ENCODE measurements at places on chromosomes 3 and 15. TPM values are rescaled to one million over a fixed set of nuclear protein-coding genes. Genes with fewer than 3 reads are reported as not detected.

LPP gene
- total RNA-seq: 51.4 TPM

PIERCE2 gene
- total RNA-seq: not detected

PAK6 gene
- 0.65 TPM for total RNA-seq

ARGFX gene
- not detected for total RNA-seq

SENP5 gene
- total RNA-seq: 37.9 TPM

FEM1B gene
- 46.9 TPM for total RNA-seq

GHSR gene
- not detected for total RNA-seq

MED12L gene
- total RNA-seq: 1.6 TPM

TICRR gene
- total RNA-seq: 18.5 TPM

RAB6B gene
- 4.5 TPM for total RNA-seq

GRCh38 chr3:139935016-139935865, at the start of gene CLSTN2:
Gene CLSTN2 (plus strand): TSS chr3:139935185.
- peak; percentile 18 for DNase-seq
- peaks cover 35% of the 10 kb centered on the region for H3K27me3 ChIP-seq

DNA sequence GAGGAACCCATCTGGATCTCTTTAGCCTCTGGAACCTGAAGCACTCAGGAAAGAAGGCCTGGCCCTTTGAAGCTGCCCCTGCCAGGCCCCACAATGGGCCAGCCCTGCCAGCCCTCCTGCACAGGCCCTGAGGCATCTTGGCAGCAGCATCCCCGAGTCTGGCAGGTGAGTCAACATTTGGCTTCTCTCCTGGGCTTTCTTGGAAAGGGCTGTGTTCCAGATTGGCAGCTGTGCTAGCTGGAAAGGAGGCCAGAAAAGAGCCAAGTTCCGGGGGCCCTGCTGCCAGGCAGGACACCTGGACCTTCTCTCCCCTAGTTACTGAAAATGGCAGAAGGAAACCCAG, 187.2 kb downstream of the SHQ1 start:
- no peak overlapping the region for H3K4me3 ChIP-seq
- no peak for DNase-seq
- peaks cover 5% of the 10 kb centered on the region for H3K4me1 ChIP-seq
- H3K27me3 ChIP-seq: no peaks in the 10 kb centered on the region
- H3K36me3 ChIP-seq: no peaks in the 10 kb centered on the region

DNA sequence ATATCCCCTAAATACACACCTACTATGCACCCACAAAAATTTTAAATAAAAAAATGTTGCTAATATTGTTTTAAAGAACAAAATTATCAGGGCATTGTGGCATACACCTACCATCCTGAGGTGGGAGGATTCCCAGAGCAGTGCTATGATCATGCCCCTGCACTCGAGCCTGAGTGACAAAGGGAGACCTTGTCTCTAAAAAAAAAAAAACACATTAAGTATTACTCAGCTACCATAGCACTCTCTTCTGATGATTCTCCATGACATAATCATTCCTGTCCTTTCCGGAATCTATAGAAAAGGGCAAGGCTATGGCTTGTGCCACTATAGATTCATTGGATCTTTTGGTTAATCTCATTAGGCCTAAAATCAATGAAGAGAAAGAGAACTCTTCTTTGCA, 77.4 kb downstream of the ACAP2 start:
- no peak overlapping the region for H3K27ac ChIP-seq
- no peaks in the 10 kb centered on the region for H3K27me3 ChIP-seq
- H3K4me1 ChIP-seq: no peaks in the 10 kb centered on the region
- H3K36me3 ChIP-seq: peaks cover 48% of the 10 kb centered on the region
- DNase-seq: no peak

- H3K27me3 ChIP-seq: no peaks in the 10 kb centered on the region
- H3K36me3 ChIP-seq: peaks cover 28% of the 10 kb centered on the region
- DNase-seq: no peak
- H3K4me3 ChIP-seq: no peak overlapping the region
- H3K27ac ChIP-seq: no peak overlapping the region
Observed at GRCh38 chr3:100297784-100298183, 36.8 kb upstream of the NIT2 start.

GRCh38 chr3:27824312-27825200, 102.4 kb upstream of the EOMES start:
- H3K36me3 ChIP-seq: no peaks in the 10 kb centered on the region
- H3K27ac ChIP-seq: no peak overlapping the region
- DNase-seq: no peak
- H3K4me3 ChIP-seq: no peak overlapping the region

GRCh38 chr3:184719709-184720108, 7.8 kb upstream of the MAGEF1 start:
- H3K4me1 ChIP-seq: no peaks in the 10 kb centered on the region
- H3K27ac ChIP-seq: no peak overlapping the region
- peaks cover 9% of the 10 kb centered on the region for H3K27me3 ChIP-seq

- peaks cover 3% of the 10 kb centered on the region for H3K4me1 ChIP-seq
- peaks cover 4% of the 10 kb centered on the region for H3K27me3 ChIP-seq
- H3K4me3 ChIP-seq: no peak overlapping the region
- no peaks in the 10 kb centered on the region for H3K36me3 ChIP-seq
Observed at GRCh38 chr3:42836150-42837123, 27.2 kb downstream of the ACKR2 start.

DNA sequence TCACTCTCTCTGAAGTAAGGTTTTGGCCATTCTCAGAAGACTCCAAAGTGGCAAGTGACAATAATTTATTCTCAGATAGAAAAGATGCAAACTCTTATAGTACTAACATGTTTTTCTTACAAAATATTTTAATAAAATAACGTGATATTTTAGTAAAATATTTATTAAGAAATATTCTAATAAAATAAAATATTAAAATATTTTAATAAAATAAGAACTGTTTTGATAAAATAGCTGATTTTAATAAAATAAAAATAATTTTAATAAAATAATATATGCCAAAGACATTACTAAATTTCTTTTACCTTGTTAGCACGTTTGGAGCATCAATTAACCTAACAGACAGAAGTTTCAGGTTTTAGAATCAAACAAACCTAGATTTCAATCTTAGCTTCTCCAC, 424.0 kb upstream of the NECTIN3 start:
- H3K4me1 ChIP-seq: no peaks in the 10 kb centered on the region
- H3K27me3 ChIP-seq: no peaks in the 10 kb centered on the region
- H3K27ac ChIP-seq: no peak overlapping the region
- no peaks in the 10 kb centered on the region for H3K36me3 ChIP-seq

DNA sequence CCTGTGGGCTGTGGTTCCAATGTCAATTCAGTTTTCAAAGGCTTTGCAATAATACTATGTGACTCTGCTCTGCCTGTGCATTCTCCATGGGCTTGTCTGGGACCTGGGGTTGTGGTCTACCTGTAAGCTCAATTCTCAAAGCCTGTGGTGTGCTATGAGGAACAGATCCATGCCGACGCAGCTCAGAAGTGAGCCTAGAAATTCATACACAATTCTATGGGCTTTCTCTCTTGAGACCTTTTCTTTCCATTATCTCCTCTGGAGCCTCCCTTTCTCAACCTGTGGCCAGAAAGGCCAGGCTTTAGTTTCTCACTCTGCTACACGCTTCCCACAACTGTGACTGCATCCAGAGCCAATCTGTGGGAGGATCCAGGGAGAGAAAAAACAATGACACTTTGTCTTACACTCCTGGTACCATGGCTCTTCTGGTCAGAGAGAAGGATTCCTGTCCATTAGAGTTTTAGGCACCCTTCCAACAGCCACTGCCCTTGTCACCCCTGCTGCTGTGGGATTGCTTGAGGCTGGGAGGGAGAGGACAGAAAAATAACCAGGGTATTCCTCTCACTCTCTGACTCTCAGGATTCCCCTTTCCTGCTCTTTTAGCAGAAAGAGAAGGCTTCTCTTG, 34.1 kb upstream of the KLF13 start:
- no peak overlapping the region for H3K27ac ChIP-seq
- H3K4me1 ChIP-seq: no peaks in the 10 kb centered on the region

DNA sequence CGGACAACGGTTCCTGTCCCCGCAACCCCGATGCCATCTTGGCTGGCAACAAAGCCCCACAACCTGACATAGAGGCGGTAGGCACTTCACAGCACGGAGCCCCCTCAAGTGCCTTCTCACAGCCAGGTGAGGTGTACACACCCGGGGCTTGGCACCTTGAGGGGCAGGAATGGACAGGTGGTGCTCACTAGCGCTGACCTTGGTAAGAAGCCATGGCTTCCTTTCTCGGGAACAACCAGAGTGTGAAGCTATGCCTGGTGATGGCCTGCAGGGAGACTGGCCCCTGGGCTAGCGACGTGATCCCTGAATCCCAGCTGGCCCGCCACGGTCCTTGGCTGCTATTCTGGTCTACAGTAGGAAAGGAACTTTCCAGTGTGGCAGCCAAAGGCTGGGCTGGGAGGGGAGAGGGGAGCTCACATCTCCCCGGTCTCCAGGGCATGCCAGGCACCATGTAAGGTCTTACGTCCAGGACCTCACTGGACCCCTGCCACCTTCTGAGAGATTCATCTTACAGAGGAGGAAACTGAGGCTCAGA, 70.6 kb upstream of the RPL32 start:
- peaks cover 13% of the 10 kb centered on the region for H3K4me1 ChIP-seq
- H3K4me3 ChIP-seq: no peak overlapping the region
- no peak overlapping the region for H3K27ac ChIP-seq

- DNase-seq: no peak
- no peak overlapping the region for H3K4me3 ChIP-seq
- no peak overlapping the region for H3K27ac ChIP-seq
Observed at GRCh38 chr15:70293591-70294470, 196.1 kb upstream of the TLE3 start.

- H3K27me3 ChIP-seq: no peaks in the 10 kb centered on the region
- no peak overlapping the region for H3K27ac ChIP-seq
- no peak for DNase-seq
- no peak overlapping the region for H3K4me3 ChIP-seq
Observed at GRCh38 chr15:52493968-52494367, 34.7 kb downstream of the MYO5A start.

GRCh38 chr15:64284042-64284441, 71.9 kb downstream of the CSNK1G1 start:
- no peak overlapping the region for H3K4me3 ChIP-seq
- DNase-seq: no peak
- no peak overlapping the region for H3K27ac ChIP-seq
- peaks cover 2% of the 10 kb centered on the region for H3K4me1 ChIP-seq
- peaks cover 12% of the 10 kb centered on the region for H3K36me3 ChIP-seq
- H3K27me3 ChIP-seq: no peaks in the 10 kb centered on the region

DNA sequence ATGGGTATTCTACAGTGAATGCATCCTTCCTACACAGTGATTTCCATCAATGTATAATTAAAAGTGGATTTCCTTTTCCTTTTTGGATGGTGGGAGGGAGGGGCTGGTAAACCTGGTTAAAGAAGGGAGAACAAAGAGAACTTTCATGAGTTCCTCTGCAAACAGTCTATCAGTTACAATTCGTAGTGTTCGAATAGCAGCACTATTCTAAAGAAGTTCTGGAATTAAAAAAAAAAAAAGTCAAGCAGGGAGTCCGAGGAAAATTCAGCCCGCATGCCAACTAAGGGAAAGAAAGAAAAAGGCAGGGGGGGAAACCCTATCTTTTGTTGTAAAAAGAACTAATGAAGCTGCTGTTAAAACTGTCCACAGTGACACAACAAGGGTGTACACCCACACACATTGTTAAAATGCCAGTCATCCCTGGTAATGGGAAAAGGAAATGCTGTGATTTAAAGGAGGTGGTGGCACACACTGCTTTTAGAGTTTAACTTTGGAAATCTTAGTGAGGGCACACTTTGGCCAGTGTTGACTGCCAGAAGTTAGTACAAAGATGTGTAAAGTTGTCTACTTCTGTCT, 521.2 kb downstream of the ZIC1 start:
- H3K4me3 ChIP-seq: no peak overlapping the region
- H3K4me1 ChIP-seq: no peaks in the 10 kb centered on the region
- H3K36me3 ChIP-seq: no peaks in the 10 kb centered on the region

- peaks cover 3% of the 10 kb centered on the region for H3K4me1 ChIP-seq
- H3K4me3 ChIP-seq: no peak overlapping the region
- H3K36me3 ChIP-seq: peaks cover 9% of the 10 kb centered on the region
- no peak for DNase-seq
- H3K27ac ChIP-seq: no peak overlapping the region
- H3K27me3 ChIP-seq: peaks cover 15% of the 10 kb centered on the region
Observed at GRCh38 chr15:83153288-83153687, 45.8 kb downstream of the TM6SF1 start.

DNA sequence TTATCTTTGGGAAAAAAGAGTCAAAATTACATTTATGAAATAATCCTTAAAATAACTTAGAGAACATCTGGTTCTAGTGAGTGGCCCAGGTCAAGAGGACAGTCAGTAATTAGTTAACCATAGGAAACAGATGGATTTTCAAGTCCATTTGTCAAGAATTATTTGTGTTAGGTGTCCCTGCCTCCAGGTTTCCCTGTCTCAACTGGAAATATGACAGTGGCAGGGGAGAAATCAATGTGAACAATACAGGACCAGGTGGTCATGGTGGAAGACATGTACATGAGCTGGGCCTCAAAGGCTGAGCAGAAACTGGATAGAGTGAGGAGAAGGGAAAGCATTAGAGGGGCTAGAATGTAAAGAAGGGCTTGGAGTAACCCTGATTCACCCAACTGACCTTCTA, 372.6 kb downstream of the VPS13C start:
- no peak overlapping the region for H3K4me3 ChIP-seq
- H3K4me1 ChIP-seq: no peaks in the 10 kb centered on the region
- H3K36me3 ChIP-seq: no peaks in the 10 kb centered on the region
- peaks cover 9% of the 10 kb centered on the region for H3K27me3 ChIP-seq

- H3K4me1 ChIP-seq: no peaks in the 10 kb centered on the region
- no peak overlapping the region for H3K27ac ChIP-seq
- H3K4me3 ChIP-seq: no peak overlapping the region
- no peaks in the 10 kb centered on the region for H3K27me3 ChIP-seq
Observed at GRCh38 chr3:176167272-176167671, 1030.0 kb downstream of the TBL1XR1 start.

- H3K27me3 ChIP-seq: no peaks in the 10 kb centered on the region
- peaks cover 35% of the 10 kb centered on the region for H3K4me1 ChIP-seq
- H3K4me3 ChIP-seq: no peak overlapping the region
- peaks cover 42% of the 10 kb centered on the region for H3K36me3 ChIP-seq
- H3K27ac ChIP-seq: no peak overlapping the region
Observed at GRCh38 chr3:122640437-122640999, 40.1 kb upstream of the PARP14 start.

- peak overlapping the region; percentile 79 for H3K27ac ChIP-seq
- no peaks in the 10 kb centered on the region for H3K27me3 ChIP-seq
Observed at GRCh38 chr3:48614044-48614443, 4.6 kb upstream of the UQCRC1 start.

DNA sequence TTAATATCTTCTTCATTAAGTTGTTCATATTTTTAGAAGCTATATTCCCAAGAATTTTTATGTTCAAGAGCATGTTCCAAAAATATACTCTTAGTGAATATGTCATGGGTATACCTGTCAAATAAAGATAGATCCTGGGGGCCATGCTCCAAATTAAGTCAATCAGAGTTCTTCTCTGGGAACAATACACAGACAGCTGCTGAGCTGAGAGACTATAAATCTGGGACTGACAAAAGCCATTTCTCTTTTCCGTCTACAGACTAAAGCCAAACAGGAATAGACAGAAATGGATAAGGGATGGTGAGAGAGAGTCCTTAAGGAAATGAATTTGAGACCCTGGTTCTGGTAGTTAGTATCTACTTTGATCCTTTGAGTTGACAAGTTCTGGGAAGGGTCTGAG, 465.1 kb upstream of the RASGRP1 start:
- H3K27ac ChIP-seq: no peak overlapping the region
- peaks cover 14% of the 10 kb centered on the region for H3K27me3 ChIP-seq
- no peaks in the 10 kb centered on the region for H3K4me1 ChIP-seq
- H3K4me3 ChIP-seq: no peak overlapping the region
- H3K36me3 ChIP-seq: no peaks in the 10 kb centered on the region
